ENCODE measurements at places on chromosomes 11 and 22.

DNA sequence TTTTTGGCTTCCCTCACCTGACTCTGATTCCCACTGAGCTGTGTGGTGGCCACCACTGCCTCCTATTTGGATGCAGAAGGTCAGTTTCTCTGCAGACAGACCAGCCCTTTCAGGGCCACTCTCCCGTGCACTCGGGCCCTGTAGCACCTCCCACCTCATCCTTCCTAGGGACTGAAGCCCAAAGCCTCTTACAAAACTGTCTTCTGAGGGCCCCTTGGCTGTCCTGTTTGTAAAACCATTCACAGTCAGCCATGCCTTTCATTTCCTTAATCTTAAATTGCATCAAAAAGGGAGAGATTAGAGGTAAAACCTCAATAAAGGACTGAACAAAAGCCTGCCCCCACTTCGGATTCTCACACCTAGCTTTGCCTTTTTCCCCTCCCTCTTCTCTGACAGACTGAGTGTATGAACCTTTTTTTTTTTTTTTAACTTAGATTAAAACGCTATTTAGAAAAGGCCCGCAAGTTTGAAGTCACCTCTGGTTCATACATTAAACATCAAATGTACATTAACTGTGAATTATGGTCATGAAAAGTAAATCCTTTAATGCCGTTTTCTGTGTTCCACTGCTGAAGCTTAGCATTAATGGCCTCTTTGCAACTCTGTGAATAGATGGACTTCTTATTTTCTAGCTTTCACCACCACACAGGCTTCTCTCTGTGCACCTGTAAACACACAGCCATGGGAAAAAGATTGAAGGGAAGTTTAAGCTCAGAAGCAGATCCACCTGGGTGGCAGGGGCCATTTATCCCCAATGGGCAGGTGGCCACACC lies 247.2 kb upstream of the CADM1 start:
- DNase-seq = no peak

- no peak for DNase-seq
These were observed 333.9 kb upstream of the C11orf87 start for GRCh38 chr11:109088086-109088485.

DNA sequence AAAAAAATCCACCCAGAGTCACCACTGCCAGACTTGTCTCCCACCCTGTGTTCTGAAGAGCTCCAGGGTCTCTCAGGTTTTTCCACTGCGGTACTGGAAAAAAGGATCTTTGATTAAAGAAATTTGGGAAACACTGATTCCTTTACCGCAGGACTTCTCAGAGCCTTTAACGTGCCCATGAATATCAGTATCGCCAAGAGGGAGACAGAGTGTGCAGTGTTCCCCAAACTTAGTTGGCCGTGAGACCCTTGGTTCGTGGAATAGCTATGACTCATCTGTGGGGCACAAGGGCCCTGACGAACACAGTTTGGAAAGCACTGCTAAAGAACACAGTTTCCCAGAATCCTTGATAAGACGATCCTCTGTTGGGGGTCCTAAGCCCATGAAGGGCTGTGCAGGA lies 31.7 kb downstream of the SYT7 start:
- DNase-seq = no peak

DNA sequence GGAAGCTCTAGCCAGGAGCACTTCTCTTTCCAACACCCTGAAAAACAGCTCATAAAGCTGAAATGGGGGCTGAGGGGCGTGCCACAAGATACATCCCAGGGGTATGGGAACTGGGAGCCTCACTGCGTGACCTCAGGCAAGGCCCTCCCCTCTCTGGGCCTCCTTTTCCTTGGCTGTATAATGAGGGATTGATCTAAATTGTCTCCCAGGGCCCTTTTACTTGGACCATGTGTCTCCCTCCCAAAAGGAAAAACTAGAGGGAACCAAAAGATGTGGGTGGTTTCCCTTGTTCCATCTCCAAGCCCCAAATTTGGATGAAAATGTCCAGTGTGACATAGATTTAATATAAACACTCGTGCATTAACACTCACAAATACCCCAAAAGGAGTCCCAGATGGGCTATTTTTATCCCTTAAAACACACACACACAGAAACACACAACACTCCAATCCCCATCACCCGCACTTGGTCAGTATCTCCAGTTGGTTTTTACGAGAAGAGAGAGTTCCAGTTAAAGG lies 25.9 kb upstream of the SMTN start:
- DNase-seq = no peak

GRCh38 chr11:120267319-120267718 lies 27.4 kb downstream of the POU2F3 start:
- DNase-seq = no peak

- no peak for DNase-seq
These were observed 2.3 kb downstream of the CCDC85B start for GRCh38 chr11:65892661-65893317.

- no peak for DNase-seq
These were observed 317.4 kb downstream of the C11orf87 start for GRCh38 chr11:109739379-109739778.

DNA sequence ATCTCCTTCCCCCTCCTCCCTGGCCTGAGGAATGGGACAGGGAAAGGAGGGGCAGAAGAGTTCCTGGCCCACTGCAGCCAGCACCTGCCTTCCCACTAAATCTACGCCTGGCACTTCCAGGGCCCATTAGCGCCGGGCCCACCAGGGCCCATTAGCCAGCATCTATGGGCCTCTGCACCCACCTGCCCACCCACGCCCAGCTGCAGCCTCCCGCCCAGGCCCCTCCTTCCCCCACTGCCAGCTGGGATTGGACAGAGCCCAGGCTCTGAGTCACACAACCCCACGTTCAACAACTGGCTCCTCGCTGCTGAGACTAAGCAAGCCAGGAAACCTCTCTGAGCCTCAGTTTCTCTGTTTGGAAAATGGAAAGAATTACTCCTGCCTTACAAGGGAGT lies 48.7 kb downstream of the CYTH4 start:
- no peak for DNase-seq

- no peak for DNase-seq
These were observed 5.3 kb upstream of the INS start for GRCh38 chr11:2166091-2166851.

GRCh38 chr11:11969380-11970215 lies 38.8 kb downstream of the DKK3 start:
- DNase-seq = peak; percentile 73

- no peak for DNase-seq
These were observed 2.5 kb downstream of the USP47 start for GRCh38 chr11:11844272-11844671.

- no peak for DNase-seq
These were observed 21.5 kb upstream of the MIEF1 start for GRCh38 chr22:39480557-39480956.

DNA sequence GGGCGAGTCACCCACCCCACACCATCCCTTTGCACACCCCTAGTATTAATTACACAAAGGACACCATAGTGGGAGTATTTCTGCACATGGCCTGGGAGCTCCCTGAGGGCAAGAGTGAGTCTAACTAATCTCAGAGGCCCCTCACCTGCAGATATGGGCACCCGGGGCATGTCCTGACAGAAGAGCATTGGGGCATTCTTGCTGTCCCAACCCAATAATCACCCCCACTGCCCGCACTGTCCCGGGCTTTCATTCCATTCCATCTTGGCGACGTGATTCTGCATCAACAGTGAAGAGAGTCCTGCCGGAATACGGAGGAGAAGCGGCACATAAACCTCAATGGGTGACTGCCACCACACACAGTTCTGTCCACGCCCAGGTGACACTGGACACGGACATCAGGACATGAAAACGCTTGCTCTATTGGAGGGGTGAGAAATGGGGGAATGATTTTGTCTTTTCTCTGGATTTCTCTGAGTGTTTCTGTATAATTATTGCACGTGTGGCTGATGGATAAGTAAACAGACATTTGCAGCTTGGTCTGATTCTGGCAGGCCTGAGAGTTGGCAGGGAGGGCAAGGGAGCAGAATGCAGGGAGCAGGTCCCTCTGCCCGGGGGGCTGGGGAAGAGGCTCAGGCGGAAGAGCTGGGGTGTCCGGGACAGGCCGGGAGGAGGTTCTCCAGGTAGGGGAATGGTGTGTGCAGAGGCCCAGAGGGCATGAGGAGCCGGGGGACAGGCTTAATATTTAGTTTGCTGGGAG lies 38.2 kb downstream of the SCUBE1 start:
- DNase-seq = no peak

DNA sequence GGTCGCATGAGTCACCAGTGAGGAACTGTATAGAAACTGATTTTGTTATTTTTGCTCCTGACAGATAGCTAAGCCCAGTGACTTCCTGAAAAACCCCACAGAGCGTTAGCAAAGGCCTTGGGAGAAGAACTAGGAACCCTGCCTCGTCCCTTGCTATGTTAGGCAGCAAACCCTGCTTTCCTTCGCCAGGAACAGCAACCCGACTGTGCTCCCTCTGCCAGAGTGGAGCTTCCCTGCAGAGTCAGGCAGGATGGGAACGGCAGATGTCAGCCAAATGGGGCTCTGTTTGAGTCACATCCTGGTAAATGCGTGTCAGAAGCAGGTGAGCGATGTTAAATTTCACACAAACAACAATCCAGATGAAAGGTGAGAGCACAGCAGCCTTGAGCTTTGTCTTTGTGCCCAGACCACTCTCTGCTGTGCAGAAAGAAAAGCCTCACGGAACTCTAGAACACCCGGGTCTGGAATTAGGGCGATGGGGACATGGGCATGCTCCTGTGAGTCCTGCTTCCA lies 186.6 kb downstream of the ADAMTS15 start:
- DNase-seq = no peak

GRCh38 chr11:118290923-118291322 lies 13.6 kb upstream of the CD3E start:
- DNase-seq = peak; percentile 18

- no peak for DNase-seq
These were observed 8.0 kb upstream of the MS4A10 start for GRCh38 chr11:60777106-60777505.

DNA sequence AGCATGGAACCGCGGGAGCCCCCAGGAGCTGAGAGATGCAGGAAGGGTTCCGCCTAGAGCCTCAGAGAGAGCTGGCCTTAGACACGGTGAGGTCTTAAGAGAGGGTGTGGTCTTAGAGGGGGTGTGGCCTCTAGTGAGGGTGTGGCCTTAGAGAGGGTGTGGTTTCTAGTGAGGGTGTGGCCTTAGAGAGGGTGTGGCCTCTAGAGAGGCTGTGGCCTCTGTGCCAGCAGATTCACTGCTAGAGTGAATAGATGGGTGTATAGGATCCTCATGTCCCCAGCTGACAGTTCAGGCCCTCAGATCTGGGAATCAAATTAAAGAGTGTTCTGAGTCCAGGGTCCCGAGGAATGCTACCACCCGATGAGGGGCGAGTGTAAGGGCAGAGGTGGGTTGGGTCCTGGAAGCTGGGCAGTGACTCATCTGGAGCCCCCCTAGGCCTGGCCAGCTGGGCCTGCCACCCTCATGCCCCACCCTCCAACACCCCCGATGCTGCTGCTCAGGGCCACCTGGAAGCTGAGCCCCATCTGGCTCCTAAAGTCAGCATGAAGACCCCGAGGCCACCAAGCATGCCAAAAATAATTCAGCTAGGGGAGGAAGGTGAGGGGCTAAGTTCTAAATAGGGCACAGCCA lies 49.5 kb downstream of the IGF2 start:
- no peak for DNase-seq

- no peak for DNase-seq
These were observed 9.8 kb upstream of the DSCAML1 start for GRCh38 chr11:117806846-117807245.

DNA sequence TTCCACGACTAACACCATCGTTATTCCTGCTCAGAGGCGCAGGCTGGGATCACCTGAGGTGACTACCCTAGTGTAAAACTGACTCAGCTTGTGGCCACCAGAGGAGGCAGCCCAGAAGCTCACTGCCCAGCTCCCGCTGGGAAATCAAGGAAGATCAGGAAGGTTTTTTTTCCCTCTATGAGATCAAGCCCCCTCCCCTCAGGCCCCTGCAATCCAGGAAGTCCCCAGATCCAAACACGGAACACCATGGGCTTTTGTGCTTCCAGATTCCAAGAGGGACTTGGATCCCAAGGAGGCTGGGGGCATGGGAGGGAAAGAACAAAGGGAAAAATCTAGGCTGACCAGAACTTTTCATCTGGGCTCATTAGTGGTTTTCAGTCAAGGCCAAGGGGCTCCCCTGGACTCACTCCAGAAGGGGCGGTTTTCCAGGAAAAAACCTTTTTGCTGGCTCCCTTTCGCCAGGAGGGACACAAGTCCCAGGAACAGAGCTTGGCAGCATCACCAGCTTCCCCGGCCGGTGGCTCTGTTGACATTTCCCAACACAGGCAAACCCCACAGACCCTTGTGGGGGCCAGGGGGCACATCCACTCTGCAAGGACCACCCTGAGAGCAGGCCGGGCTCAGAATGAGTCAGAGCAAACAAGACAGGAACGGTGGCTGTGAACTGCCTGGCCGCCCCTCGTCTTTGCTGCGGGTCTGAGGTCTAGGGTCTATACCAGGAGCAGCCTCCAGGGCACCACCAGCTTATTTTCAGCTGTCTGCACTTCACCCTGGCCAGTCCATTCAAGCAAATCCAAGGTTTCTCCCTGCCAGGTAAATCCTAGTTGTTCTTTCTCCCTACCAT lies 36.8 kb downstream of the MYH9 start:
- DNase-seq = no peak

DNA sequence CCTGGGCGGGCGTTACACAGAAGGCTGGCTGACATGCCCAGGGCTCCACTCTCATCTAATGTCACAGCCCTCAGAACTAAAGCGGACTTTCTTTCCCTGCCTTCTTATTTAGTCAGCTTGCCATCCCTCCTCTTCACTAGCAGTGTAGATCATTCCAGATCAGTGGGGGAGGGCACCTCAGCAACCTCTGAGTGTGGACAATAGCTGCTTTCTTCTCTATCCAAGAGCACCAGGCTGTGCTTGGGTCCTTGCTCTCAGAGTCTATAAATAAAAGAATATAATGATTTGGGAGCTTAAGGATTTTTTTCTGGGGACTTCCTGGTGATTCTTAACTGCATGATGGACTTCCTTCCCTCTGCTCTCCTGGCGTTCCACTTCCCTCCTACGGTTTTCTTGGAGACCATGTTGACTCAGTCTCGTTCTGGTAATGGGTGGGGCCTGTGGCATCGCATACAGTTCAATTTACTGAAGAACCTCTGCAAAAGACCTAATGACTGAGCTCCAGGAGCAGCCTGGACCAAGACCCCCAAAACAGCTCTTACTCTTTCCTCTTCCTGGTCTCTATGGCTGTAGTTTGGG lies 2.9 kb upstream of the HMBS start:
- DNase-seq = peak; percentile 91

- DNase-seq = peak; percentile 93
These were observed 305.8 kb upstream of the NCAM1 start for GRCh38 chr11:112655371-112655770.

- no peak for DNase-seq
These were observed 662 bp downstream of the MUC5B start for GRCh38 chr11:1223346-1224110.

DNA sequence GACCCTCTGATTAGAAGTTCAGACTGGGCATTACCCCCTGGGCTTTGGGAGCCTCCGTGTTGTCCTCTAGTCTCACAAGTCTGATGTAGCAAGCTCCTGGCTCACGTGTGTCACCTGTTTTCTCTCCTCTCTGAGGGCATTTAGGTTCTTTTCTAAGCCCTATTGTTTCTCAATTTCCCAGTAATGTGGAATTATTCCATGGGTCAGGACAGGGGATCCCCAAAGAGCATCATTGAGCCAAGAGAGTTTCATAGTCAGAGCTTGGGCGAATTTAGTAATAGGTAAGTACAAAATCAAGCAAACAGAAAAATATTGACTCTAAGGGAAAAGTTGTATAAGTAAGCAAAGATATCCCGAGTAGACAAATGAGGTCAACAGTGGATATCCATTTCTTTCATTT lies 57.3 kb downstream of the PPP6R2 start:
- DNase-seq = no peak

- no peak for DNase-seq
These were observed 1260.9 kb downstream of the BRD1 start for GRCh38 chr22:48566741-48567140.

All from globus pallidus (tissue), 1 donor.